ENCODE measurements at places on chromosomes 2 and 18.

DNA sequence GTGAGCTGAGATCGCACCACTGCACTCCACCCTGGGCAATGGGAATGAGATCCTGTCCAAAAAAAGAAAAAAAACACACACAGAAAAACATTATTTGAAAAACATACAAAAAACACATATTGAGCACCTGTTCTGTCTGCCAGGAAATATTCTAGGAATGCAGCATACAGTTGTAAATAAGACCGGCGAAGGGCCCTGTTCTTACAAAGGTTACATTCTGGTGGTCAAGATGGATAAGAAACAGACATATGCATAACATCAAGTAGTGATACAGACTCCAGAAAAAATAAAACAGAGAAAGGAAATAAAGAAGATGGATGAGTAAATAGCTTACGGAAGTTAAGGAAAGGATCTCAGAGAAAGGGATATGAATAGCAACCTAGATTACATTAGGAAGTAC, 159.8 kb downstream of the GALNT3 start:
- no peak for DNase-seq

DNA sequence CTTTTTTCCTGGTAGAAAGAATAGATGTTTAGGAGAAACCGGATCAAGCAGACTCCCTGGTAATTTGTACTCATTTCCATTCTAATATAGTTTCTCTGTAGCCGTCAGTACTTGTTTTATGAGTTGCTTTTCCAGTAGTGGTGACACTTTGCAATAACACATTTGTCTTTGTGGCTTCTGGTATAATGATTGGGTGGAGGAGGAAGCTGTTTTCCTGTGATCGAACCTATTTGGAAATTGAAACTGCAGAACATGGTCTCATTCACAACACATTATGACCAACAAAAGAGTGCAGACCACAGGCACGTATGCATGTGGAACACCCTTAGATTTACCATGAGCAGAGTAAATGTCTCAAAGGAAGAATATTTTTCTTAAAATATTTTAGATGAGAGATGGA, 7.6 kb upstream of the SERPINB12 start:
- no peak for DNase-seq

- no peak for DNase-seq
These were observed 37.8 kb upstream of the CCDC150 start for GRCh38 chr2:196601430-196602306.

DNA sequence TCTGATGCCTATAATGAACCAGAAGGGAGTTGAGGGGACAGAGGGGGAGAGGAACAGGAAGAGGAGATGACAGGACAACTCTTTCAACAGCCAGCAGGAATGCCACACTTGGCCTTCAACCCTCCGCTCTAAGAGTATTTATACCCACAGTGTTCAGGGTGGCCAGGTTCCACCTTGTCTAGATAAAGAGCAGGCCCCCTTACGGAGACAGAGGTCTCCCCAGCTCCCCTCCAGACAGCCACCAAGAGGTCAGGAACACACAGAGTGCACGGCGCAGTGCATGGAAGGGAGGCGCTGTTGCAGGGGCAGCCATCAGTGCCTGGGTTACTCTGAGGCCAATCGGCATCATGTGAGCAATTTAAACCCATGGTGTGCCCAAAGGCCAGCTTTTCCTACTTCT, 176.9 kb downstream of the SMAD7 start:
- DNase-seq = no peak

GRCh38 chr2:156329031-156329926, 3.2 kb downstream of the NR4A2 start:
- DNase-seq = no peak

DNA sequence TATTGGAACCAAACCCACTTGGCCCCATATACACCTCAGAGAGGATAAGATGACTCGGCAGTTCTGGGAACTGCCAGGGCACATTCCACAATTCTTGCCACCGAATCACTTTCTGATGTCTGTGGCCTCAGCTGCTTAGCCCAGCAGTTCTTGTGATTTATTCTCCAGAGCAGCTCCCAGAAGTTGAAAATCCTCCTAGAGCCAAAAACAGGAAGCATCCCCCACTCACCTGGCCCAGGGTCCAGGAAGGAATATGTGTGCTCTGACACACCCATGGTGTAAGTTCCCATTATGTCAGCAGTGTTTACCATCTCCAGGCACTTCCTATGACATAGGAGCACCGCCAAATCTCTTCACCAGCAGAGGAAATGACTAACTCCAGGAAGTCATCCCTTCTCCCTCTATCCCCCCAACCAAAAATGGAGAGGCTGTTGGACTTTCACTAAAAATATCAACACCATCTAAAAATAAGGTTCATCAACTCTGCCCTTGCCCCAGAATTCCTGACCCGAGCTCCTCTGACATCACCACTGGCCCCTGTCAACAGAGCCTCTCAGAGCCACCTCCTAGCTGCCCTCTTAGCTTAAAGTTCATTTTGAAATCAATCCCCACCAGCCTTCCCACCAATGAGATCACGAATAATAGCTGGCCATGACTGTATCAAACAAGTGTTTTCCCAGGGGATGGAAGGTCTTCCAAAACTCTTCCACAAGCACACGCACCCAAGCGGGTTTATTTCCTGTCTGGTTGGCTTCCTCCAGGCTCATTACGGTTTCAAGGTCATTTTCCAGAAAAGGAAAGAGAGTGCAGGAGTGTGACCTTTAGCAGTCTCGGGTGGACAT, 223.1 kb upstream of the PARD3B start:
- no peak for DNase-seq

DNA sequence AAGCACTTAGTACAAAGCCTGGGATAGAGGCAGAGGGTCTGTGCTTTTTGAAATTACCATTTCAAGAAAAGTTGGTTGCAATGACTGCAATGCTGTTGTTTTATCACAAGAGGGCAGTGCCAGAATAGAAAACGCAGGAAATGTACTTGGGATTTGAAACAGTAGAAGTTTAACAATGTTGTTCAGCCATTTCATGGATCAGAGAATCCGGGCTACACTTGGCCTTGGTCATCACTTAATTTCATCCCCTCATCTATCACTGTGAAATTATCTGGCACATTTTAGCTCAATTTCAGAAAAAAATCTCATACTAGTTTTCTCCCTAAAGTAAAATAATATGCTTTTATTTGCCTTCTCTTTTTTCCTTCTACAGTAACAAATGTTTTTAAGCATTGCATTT, 70.8 kb downstream of the RAPGEF4 start:
- peak; percentile 85 for DNase-seq

DNA sequence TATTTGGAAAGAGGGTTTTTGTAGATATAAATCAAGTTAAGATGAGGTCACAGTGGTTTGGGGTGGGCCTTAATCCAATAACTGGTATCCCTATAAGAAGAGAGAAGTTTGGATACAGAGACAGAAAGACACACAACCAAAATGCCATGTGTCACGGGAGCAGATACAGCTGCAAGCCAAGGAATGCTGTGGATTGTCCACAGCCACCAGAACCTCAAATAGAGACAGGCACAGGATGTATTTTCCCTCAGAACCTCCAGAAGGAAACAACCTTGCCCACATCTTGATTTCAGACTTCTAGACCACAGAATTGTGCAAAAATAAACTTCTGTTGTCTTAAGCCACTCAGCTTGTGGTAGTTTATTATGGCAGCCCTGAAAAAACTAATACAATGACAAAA, 105.5 kb downstream of the GCA start:
- no peak for DNase-seq

GRCh38 chr2:38486213-38487026, 109.3 kb upstream of the ATL2 start:
- no peak for DNase-seq

- no peak for DNase-seq
These were observed 42.5 kb downstream of the LYPD1 start for GRCh38 chr2:132627536-132627935.

DNA sequence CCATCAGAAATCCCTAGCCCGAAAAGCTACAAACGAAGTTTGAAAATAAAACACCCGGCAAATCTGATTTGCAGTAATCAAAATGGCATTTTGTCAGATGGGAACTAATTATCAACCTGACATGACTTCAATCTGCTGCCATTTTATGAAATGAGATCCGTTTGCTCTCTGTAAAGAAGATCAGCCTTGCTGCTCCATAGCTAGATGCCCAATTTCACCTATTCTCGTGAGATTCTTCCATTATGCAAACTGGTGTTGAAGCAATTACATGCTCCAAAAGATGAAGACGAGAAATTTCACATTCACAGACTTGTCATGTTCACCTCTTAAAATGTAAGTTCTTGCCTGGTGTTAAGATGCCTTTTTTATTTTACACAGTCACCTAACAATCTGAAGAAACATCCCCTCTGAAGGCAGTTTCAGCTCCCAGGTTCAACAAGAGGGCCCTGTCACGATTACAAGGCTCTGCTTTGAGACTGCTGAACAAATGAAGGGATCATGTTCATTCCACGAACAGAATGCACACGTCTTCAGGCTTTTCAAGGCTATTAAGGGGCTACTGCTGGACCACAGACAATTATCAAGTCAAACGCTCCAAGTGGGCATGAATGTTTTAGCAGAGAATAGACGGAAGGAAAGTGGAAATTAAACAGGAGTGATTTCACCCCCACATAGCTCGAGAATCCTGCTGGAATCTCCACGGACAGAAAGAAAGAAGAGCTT, 172.6 kb upstream of the PID1 start:
- no peak for DNase-seq

GRCh38 chr18:25446972-25447371, 95.0 kb upstream of the ZNF521 start:
- no peak for DNase-seq

- DNase-seq = no peak
These were observed 27.1 kb upstream of the BARD1 start for GRCh38 chr2:214836568-214836967.

DNA sequence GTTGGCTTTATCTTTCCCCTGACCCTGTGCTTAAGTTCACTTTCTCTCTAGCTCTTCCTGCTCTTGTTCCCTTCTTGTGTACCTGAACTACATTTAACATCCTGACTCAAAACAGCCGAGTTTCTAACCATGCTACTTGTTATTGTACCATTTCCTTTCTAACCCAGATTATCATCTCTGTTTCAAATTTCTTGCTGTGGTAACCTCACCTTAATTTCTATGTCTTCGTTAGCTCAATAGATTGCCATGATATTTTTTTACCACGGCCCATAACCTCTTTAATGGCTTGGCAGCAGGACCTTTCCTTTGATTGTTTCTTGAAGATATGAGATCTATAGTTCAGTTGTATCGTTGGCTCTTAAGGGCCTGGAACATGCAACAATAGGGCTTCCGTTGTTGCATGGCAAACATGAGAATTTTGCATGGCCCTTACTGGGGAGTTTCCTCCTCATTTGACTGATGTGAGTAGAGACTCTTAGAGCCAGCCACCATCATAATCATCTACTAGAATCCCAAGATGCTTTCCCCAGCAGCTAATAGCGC, 11.1 kb downstream of the CFAP36 start:
- DNase-seq = no peak

GRCh38 chr2:98839292-98839691, 96.7 kb downstream of the CRACDL start:
- DNase-seq = no peak

- DNase-seq = no peak
These were observed 819.7 kb upstream of the ZEB2 start for GRCh38 chr2:145339646-145340045.

DNA sequence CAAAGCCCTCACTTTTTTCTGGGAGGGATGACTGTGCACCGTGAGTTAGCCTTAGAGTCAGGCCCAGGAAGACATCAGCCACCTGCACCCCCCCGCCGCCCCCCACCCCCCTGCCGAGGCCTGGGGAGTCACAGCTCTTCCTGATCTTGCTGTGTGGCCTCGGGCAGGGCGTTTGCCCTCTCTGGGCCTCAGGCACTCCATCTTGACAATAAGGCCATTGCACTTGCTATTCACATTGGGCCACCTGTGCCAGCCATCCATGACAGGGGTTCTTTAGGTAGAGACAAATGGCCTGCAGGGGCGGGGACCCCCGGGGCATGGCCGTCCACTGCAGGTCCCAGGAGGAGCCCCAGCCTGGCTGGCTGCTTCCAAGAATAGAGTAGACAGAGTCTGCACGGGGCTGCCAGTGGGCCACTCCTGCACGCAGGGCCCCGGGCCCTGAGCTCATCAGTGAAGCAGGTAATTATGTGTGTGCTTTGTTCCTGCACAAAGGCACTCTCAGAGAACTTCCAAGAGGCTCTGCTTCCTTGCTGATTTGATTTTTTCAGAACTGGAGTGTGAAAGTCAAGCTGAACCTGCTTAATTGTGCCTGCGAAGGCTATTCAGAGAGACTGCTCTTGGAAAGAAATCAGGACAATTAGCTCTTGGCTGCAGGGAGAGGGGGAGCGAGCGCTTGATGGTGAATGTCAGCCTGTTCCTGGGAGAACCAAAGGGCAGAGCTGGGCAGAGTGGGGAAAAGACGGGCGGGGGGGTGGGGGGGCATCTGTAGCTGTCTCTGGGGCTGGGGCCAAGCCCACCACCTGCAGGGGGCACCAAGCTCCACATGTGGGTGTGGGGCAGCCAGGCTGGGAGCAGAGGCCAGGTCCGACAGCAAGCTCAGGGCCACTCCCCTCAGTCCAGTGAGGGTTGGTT, 40.3 kb downstream of the RRM2 start:
- DNase-seq = no peak

DNA sequence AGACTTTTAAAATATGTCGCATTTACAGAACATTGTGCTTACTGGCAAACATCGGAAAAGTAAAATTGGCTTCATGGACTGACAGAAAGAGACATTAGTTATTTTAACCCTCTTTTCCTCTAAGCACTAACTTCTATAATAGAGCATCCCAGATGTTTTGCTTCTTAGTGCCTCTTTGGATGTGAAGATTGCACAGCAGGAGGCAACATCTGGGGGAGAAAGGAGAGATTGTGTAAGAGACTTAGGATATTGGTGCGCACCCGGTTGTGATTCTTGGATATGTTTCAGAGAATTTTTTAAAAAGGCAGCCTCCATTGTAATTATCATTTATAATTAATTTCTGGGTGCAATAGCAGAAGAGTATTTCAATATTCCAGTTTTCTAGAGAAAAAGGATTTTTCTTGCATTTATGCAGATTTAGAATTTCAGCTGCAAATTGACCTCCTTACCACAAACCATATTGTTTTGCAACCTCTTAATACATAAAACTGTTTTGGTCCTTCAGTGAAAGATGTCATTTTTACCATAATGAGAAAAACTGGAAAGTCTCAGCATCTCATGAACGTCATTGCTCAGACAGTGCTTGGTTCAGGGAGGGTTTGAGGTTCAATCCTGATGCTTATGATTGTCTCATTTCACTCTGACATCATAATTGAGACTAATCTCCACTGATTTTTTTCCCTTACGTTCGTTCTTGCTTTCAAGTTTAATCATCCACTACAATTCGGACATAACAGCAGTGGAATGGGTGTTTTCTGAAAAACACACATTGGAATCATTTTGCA, 404.3 kb downstream of the ZNF521 start:
- DNase-seq = no peak

DNA sequence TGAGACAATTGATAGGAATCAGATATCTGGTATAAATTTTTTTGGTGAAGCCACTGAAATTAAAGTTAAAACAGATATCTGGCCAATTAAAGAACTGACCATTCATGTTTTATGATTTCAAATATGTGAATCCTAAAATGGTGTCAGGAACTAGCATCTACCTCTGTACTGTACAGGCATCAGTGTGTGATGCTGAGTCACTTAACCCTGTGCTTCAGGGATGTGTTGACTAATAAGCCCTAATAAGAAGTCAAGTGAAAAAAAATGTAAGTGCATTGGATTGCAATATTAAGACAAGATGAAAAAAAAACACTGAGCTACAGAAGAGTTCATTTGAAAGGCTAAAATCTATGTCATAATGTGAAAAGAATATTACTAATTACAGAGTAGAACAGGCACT, 9.1 kb upstream of the UNC80 start:
- DNase-seq = no peak
